ENCODE measurements at places on chromosomes 3 and 15.
A peak's percentile ranks its signal among the peaks of the same experiment; 100 is the strongest.

- no peak for DNase-seq
These were observed 24.8 kb upstream of the SHISA5 start for GRCh38 chr3:48528754-48529153.

GRCh38 chr3:122112754-122113153, 57.6 kb downstream of the CD86 start:
- no peak for DNase-seq

DNA sequence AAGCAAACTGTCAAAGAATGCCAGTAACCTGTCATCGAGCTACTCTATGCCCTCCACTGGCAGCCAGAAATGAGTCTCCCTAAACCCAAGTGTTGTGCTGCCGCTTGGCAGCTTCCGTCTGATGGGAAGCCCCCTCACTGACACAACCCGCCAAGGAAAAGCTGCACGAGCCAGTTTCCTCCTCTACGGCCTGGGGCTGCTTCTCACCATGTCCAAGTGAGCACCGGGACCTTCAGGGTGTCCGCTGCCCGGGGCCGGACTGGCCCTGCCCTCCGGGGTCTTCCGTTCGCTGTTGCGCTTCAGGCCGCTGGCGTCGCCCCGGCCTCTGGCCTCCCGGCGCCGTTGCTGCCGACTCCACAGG, 490 bp downstream of the TOMM70 start:
- no peak for DNase-seq

- DNase-seq = no peak
These were observed 72.3 kb upstream of the PDZRN3 start for GRCh38 chr3:73697020-73697419.

GRCh38 chr3:167739190-167739810, 3.8 kb downstream of the SERPINI1 start:
- DNase-seq = no peak

GRCh38 chr3:81788044-81788443, 26.6 kb upstream of the GBE1 start:
- no peak for DNase-seq

DNA sequence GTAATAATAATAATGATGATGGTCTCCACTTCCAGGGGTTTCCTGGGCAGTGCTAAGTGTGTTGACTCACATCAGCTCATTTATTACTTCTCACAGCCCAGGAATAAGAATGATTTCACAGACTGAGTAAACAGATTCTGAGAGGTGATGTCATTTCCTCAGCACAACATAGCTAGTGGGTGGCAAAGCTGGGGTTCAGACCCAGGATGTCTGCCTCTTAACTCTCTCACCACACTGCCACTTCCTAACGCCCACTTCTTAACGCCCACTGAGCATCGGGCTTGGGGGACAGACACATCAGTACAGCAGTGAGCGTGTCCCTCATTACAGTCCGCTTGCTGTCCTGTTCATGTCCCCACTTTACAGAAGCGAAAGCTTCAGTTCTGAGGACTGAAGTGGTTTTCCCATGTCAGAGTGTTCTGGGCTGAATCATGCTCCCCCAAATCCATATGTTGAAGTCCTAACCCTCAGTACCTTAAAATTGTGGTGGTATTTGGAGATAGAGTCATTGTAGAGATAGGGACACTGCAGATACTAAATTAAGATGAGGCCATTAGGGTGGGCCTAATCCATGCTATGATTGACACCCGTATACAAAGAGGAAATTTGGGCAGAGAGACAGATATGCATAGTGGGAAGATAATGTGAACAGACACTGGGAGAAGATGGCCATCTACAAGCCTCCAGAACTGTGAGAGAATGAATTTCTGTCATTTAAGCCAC, 68.0 kb downstream of the ATP2B2 start:
- peak; percentile 59 for DNase-seq

DNA sequence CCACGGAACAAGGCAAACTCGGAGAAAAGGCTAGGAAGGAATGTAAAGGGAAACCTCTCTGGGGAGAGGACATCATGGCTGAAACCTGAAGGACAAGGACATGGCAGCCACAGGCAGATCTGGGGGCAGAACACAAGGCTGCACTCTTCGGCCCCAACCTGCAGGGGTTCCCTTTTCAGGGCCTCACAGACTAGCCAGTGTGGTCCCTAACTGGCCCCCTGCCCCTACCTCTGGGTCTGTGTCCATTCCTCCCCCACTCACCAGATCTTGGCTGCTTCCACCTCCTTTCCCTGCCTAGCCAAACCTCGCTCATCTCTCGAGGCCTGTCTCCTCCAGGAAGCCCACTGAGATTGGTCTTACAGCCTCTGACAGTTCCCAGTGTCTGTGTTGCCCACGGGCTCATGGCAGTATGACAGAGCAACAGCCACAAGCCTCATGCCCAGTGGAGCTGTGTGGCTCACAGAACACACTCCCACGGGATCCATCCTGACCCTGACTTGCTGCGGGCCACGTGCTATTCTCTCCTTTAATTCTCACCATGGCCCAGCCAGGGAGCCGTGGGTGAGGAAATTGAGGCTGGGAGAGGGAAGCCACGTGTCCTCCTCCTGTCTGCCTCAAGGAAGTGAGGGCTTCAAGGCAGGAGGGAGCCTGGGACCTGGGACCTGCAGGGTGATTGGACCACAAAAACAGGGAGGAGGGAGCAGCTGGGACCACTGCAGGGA, 26.5 kb downstream of the WNT7A start:
- DNase-seq = no peak

DNA sequence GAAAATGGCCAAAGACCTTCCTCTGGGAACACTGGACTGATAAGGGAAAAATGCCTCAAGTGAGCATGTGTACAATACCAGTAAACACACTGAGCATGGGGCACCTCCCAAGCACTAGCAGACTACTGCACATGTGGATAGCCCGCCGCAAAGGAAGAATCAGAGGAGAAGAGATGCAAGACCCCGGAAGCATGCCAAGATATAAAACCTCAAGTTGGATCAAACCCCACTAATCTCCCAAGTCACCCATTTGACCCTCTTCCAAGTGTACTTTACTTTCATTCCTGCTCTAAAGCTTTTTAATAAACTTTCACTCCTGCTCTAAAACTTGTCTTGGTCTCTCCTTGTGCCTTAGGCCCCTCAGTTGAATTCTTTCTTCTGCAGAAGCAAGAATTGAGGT, 121.1 kb upstream of the PLAAT1 start:
- DNase-seq = no peak

GRCh38 chr3:13452490-13453335, 27.4 kb upstream of the HDAC11 start:
- DNase-seq = peak; percentile 55

GRCh38 chr3:89974903-89975519, 867.6 kb downstream of the EPHA3 start:
- no peak for DNase-seq

- DNase-seq = no peak
These were observed 1.4 kb downstream of the DOCK3 start for GRCh38 chr3:50676031-50676705.

GRCh38 chr15:23877502-23878412, 190.7 kb upstream of the NDN start:
- no peak for DNase-seq

- DNase-seq = peak; percentile 84
These were observed at the start of gene RPP25 for GRCh38 chr15:74956648-74957475. Gene RPP25 (minus strand): TSS chr15:74956772. CDS start chr15:74956583, 189 bp downstream.

GRCh38 chr3:113086560-113087461, 96.0 kb downstream of the GTPBP8 start:
- DNase-seq = no peak

DNA sequence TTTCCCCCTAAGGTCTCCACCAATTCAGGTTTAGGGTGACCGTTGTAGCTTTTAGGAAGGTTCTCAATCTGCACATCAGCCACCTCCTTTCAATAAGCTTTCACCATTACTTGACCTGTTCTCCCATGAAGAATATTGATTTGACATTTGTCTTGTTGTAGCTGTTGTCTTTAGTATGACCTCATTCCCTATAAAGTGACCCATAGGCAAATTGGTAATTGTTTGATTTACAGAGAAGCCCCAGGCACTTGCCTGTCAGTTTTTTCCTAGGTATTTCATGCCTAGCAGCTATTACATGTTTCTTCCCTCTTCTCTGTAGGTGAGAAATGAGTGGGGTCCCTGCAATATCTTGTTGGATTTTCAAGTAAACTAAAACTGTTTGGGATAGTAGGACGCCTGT, 36.0 kb downstream of the CHD2 start:
- DNase-seq = no peak

- DNase-seq = no peak
These were observed 118.9 kb upstream of the MBNL1 start for GRCh38 chr3:152149832-152150231.

DNA sequence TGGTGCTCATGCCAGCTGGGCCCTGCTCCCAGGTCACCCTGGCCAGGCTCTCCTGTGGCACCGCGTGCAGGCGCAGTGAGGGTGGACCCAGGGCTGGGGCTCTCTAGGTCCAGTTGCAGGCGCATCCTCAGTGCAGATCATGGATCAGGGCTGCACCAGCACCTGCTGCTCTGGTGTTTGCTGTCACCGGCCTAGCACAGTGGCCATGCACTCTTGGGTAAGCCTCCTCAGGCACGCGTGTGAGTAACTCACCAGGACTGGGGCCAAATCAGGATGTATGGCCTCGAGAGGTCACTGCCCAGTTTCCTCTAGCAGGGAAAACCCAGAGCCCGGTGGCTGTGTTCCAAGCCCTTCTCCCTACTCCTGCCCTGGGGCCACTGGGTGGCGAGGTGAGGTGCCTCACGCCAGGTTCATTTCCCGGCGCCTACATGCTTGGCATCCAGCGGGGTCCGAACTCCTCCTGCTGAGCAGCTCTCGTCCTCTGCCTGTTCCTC, 45.5 kb upstream of the SLC41A3 start:
- DNase-seq = no peak

DNA sequence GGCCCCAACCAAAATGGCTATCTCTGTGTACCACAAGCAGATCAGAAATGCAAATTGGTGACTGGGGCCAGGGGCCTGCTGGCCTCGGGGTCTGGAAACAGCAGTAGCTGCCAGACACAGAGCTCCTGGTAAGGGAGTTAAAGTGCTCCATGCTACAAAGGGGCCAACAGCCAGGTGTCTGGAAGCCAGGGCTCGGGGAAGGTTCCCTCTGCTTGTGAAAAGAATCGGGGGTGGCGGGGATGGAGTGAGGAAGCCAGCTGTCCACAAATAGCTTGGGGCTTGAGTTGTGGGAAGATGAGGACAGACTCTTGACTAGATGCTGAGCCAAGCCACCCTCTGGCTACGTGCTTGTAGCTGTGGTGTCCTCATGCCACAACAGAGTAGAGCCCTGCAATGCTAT, 39.3 kb downstream of the CHRD start:
- no peak for DNase-seq

DNA sequence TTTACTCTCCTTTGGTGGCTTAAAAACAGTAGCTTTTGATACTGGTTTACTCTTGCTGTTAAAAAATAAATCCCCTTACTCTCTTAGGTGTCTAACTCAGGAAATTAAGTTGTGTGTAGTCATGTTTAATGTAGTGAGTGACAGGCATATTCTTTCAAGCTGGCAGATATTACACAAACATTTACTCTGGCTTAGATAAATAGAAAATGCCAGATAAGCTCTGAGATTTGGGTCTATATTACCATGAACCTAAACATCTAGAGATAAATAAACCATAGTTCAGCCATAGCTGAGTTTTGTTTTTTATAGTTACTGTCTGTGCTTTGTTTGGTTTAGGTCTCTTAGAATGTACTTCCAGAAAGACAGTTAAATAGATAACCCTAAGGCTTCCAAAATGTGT, 2.4 kb downstream of the SEMA6D start:
- no peak for DNase-seq

DNA sequence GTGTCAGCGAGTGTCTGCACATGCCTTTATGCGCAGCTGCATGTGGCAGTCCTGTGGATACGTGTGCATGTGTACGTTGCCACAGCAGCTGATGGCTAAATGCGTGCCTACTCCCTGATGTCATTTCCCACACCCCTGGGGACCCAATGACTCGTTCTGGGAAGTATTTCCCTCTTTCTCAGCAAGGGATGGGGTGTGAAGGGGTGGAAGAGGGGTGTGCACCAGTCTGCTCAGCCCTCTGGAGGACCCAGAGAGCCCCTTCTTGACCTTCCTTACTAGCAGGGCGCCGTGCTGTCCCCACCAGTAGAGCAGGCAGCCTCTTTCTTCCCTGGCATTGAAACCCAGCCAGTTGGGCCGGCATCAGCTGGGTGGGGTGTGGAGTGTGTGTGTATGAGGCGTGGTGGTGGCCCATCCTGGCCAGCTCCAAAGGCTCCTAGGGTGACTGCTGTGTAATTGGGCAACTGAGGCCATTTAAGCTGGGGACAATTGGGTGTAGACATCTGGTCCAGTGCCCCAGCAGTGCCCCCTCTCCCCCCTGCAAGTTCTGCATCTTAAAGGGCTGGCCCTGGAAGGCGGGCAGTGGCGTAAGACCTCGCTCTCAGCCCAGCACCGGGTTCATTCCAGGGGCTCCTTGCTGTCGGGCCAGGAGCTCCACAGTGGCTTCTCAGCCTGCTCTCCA, 19.2 kb downstream of the SNX33 start:
- DNase-seq = no peak

GRCh38 chr3:162213196-162213595, 716.6 kb downstream of the OTOL1 start:
- no peak for DNase-seq

DNA sequence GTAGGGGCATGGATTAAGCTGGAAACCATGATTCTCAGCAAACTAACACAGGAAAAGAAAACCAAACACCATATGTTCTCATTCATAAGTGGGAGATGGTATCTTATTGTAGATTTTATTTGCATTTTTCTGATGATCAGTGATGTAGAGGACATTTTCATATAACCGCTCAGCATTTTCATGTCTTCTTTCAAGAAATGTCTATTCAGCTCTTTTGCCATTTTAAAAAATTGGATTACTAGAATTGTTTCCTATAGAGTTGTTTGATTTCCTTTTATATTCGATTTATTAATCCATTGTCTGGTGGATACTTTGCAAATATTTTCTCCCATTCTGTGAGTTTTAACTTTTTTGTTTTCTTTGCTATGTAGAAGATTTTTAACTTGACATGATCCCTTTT, 682.2 kb upstream of the BCHE start:
- no peak for DNase-seq

DNA sequence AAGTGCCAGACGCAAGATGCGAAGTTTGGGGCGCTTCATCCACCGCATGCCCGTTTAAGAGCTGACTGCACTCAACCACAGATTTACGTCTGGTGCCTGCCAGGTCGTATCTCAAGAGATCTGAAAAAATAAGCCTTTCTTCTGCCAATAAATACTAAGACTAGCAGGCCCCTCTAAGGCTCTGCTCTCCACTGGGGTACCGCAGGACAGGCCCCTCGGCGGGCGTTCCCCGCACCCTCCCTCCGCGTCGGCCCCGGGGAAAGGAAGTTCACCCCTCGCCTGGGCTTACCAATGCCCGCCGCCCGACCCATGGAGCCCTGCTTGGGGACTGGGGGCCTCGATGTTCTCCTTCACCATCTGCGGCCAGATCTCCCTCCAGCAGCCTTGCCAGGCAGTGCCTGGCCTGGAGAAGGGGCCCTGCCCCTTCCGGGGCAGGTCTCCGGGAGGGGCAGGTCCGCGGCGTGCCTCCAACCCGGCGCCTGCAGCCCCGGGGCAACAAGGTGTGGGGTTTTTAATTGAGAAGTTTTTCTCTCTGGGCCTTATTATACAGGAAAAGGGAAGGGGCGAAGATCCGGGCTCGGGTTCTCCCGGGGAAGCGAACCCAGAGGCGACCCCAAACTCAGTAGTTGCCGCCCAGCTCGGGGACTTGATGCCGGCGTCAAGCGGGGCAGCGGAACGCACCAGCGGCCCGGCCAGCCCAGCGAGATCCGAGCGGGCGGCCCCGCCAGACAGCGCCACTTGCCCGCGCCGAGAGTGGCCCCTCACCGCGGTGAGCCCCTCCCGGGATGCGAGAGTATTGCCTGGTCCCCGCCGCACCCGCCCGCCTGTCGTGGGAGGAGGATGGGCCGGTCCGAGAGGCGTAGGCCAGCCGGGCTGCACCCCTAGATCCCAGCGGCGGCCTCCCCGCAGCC, 735 bp downstream of the GOLGA8B start:
- peak; percentile 65 for DNase-seq

- DNase-seq = no peak
These were observed 861.3 kb downstream of the ZPLD1 start for GRCh38 chr3:103295974-103296570.
